ENCODE measurements at places on chromosomes 4 and X. TPM values are rescaled to one million over a fixed set of nuclear protein-coding genes. Genes with fewer than 3 reads are reported as not detected.

Gene ADGRG2
- 0.15 TPM for total RNA-seq

Gene ZAR1
- not detected for total RNA-seq

Gene SLBP
- 48.7 TPM for total RNA-seq

Gene GBA3
- not detected for total RNA-seq

GRCh38 chr4:41638203-41638602, 100.2 kb downstream of the LIMCH1 start:
- DNase-seq = no peak
- peaks cover 7% of the 10 kb centered on the region for H3K4me1 ChIP-seq
- H3K27me3 ChIP-seq = peaks cover 2% of the 10 kb centered on the region
- H3K27ac ChIP-seq = no peak overlapping the region
- H3K36me3 ChIP-seq = no peaks in the 10 kb centered on the region

GRCh38 chrX:107675823-107676555, 47.7 kb downstream of the PRPS1 start:
- H3K36me3 ChIP-seq = no peaks in the 10 kb centered on the region
- no peak for DNase-seq
- no peaks in the 10 kb centered on the region for H3K27me3 ChIP-seq
- peak overlapping the region; percentile 97 for H3K27ac ChIP-seq

DNA sequence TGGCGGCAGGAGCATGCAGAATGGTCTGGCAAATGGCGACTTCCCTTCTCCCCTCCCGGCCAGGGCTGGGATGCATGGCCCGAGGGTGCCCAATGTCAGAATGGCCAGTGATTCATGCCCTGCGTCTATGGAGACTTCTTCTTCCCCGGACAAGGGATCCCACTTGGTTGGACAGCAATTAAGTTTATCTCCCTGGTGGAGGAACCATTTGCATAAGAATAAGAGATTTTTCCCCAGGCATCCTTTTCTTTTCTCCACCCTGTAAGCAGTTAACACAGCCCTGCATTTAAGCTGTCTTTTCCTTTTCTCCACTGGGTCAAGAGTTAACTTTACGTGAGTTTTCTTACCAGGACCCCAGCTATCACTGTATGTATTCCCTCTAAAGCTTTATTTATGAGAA, 856.6 kb downstream of the GLUD2 start:
- DNase-seq = no peak
- H3K4me3 ChIP-seq = no peak overlapping the region
- H3K27me3 ChIP-seq = no peaks in the 10 kb centered on the region
- no peak overlapping the region for H3K27ac ChIP-seq
- no peaks in the 10 kb centered on the region for H3K4me1 ChIP-seq

GRCh38 chr4:106186201-106186600, 129.8 kb downstream of the TBCK start:
- no peak overlapping the region for H3K27ac ChIP-seq
- no peak for DNase-seq
- peaks cover 30% of the 10 kb centered on the region for H3K36me3 ChIP-seq
- H3K4me1 ChIP-seq = no peaks in the 10 kb centered on the region

- no peaks in the 10 kb centered on the region for H3K27me3 ChIP-seq
- DNase-seq = no peak
- peaks cover 80% of the 10 kb centered on the region for H3K4me1 ChIP-seq
- H3K36me3 ChIP-seq = no peaks in the 10 kb centered on the region
- H3K4me3 ChIP-seq = no peak overlapping the region
These were observed 64.1 kb upstream of the ATXN3L start for GRCh38 chrX:13383907-13384306.

DNA sequence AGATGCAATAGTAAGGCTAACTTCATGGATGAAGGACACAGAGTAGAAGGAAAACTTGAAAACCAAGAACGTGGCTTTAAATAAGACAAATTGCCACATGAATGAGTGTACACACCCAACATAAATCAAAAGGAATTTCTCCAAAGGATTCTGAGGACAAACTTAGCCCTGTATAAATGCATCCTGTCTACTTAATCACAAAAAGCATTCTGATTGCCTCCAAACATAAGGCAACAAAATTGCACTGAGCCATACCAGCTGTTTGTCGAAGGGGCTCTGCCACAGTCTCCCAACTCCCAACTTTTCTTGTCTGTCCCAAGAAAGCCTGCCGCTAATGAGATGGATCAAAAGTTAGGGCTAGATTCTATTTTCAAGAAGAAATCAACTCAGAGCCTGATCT, 194.3 kb downstream of the SOWAHB start:
- no peak overlapping the region for H3K4me3 ChIP-seq
- no peak for DNase-seq
- H3K36me3 ChIP-seq = peaks cover 2% of the 10 kb centered on the region
- no peaks in the 10 kb centered on the region for H3K27me3 ChIP-seq
- peak overlapping the region; percentile 83 for H3K27ac ChIP-seq

- no peaks in the 10 kb centered on the region for H3K27me3 ChIP-seq
- peak overlapping the region; percentile 2 for H3K27ac ChIP-seq
- H3K4me1 ChIP-seq = no peaks in the 10 kb centered on the region
- H3K4me3 ChIP-seq = no peak overlapping the region
These were observed 3.0 kb downstream of the GCNA start for GRCh38 chrX:71581210-71581609.

DNA sequence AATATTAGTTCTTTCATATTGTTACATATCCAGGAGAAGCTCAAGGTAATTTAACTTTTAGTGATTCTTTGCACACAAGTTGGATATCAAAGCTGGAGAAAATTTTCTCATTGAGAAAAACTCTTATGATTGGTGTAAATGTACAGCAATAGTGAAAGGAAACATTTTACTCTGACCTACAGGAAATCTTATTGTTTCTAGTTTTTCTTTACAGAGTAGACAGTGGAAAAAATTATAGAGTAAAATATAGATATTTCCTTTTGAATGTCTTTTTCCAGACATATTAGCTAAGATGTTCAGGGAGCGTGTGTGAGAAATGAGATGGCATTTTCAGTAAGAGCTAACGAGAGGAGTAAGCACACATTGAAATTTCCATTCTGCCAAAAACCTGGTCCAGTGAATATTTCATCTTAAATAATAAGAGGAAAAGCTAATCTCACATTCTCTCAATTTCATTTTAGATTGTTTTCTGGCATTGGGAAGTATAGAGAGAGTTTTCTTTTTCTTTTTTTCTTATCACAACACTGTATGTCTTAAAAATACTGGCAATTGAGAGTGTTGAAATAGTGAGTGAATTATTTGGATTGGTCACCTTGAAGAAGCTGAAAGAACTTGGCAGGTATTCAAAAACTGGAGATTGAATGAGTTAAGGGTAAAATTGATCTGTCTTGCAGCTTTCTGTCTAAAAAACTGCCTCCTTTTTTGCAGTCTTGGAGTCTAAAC, 15.6 kb upstream of the ATP8A1 start:
- H3K27ac ChIP-seq = no peak overlapping the region
- H3K4me3 ChIP-seq = no peak overlapping the region
- peaks cover 29% of the 10 kb centered on the region for H3K27me3 ChIP-seq
- H3K4me1 ChIP-seq = no peaks in the 10 kb centered on the region
- no peak for DNase-seq

- peaks cover 49% of the 10 kb centered on the region for H3K4me1 ChIP-seq
- H3K27me3 ChIP-seq = no peaks in the 10 kb centered on the region
- H3K36me3 ChIP-seq = peaks cover 4% of the 10 kb centered on the region
- no peak for DNase-seq
These were observed 170.2 kb downstream of the RAPGEF2 start for GRCh38 chr4:159273141-159273438.

DNA sequence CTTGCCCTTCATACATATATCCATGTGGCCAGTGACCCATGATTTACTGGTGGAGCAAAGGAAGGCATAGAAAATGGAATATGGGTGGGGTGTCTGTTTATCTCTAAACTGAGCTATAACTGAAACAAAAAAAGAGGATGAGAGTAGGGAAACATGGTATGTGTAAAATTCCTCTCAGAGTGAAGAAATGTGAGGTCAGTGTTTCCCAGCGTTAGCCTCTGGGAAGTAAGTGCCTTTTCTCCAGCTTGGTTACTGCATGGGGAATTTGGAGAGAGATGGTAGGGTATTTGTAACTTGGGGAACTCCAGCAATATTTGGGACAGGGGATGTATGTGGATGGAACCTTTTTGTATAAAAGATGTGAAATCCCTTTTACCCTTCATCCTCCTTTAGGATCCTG, 89.4 kb downstream of the AFF1 start:
- H3K4me1 ChIP-seq = peaks cover 42% of the 10 kb centered on the region
- no peak overlapping the region for H3K4me3 ChIP-seq
- DNase-seq = no peak
- no peaks in the 10 kb centered on the region for H3K36me3 ChIP-seq
- H3K27me3 ChIP-seq = no peaks in the 10 kb centered on the region

GRCh38 chr4:105196523-105197145, 50.0 kb downstream of the TET2 start:
- H3K4me3 ChIP-seq = no peak overlapping the region
- peaks cover 73% of the 10 kb centered on the region for H3K4me1 ChIP-seq
- DNase-seq = no peak

GRCh38 chrX:45762699-45763647, 562.3 kb upstream of the DIPK2B start:
- peaks cover 2% of the 10 kb centered on the region for H3K36me3 ChIP-seq
- H3K27me3 ChIP-seq = no peaks in the 10 kb centered on the region
- H3K4me3 ChIP-seq = no peak overlapping the region
- peaks cover 59% of the 10 kb centered on the region for H3K4me1 ChIP-seq
- no peak overlapping the region for H3K27ac ChIP-seq
- no peak for DNase-seq

DNA sequence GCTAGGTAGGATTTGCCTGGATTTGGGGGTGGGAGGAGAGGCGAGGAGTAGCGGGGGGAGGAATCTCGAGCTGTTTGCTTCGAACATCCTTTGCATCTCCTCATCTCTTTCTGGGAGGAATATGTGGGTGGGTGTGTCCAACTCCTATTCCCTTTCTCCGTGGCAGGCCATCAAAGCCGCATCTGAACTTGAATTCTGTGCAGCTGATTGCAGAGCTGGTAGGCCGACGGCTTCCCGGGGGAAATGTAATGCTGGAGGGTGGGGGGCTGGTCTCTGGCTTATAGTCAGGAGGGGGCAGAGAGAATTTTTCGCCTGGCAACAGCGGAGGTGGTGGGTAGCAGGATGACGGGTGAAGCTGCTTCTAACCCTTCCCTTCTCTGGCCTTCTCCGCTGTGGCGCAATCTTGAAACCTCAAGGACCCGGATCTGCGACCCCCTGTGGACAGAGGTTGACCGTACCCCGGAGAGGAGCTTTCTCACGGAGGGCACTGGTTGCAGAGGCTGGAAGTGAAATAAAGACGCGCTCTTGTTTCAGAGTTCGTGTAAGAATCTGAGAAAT, 628 bp downstream of the ZCCHC12 start:
- H3K4me3 ChIP-seq = peak overlapping the region; percentile 69
- H3K36me3 ChIP-seq = no peaks in the 10 kb centered on the region
- H3K27ac ChIP-seq = no peak overlapping the region
- no peak for DNase-seq

DNA sequence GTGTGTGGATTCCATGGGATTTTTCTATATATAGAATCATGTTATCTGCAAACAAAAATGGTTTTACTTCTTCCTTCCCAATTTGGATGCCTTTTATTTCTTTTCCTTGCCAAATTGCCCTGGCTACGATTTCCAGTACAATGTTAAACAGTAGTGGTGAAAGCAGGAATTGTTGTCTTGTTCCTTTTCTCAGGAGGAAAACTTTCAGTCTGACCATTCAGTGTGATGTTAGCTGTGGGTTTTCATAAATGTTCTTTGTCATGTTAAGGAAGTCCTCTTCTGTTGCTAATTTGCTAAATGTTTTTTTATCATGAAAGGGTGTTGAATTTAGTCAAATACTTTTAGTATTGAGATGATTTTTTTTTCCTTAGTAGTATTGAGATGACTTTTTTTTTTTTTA, 10.9 kb downstream of the SAP30 start:
- DNase-seq = no peak
- H3K27me3 ChIP-seq = no peaks in the 10 kb centered on the region
- H3K4me3 ChIP-seq = no peak overlapping the region
- peak overlapping the region; percentile 73 for H3K27ac ChIP-seq
- peaks cover 2% of the 10 kb centered on the region for H3K36me3 ChIP-seq

- H3K4me1 ChIP-seq = no peaks in the 10 kb centered on the region
- no peaks in the 10 kb centered on the region for H3K36me3 ChIP-seq
- no peak overlapping the region for H3K27ac ChIP-seq
- no peak for DNase-seq
These were observed 353.1 kb upstream of the NR3C2 start for GRCh38 chr4:148795156-148795864.

DNA sequence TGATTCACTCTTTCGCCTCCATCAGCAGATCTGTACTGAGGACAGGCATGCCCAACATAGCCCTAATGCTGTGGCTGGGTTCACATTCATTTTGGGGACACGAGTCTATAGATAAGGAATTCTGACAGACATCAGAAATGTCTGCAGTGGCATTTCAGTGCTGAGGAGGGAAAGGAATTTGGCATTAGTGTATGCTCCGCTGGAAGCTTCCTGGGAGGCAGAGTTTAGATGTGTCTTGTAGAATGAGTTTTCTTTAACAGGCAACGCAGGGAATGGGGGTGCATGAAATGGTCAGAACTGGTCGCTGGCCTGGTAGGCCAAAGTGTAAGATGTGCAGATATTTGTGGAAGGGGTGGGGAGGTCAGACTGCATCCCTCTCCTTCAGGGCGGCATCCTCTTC, 43.5 kb upstream of the ZNF518B start:
- H3K4me3 ChIP-seq = no peak overlapping the region
- no peaks in the 10 kb centered on the region for H3K36me3 ChIP-seq
- H3K27ac ChIP-seq = no peak overlapping the region
- no peaks in the 10 kb centered on the region for H3K27me3 ChIP-seq

DNA sequence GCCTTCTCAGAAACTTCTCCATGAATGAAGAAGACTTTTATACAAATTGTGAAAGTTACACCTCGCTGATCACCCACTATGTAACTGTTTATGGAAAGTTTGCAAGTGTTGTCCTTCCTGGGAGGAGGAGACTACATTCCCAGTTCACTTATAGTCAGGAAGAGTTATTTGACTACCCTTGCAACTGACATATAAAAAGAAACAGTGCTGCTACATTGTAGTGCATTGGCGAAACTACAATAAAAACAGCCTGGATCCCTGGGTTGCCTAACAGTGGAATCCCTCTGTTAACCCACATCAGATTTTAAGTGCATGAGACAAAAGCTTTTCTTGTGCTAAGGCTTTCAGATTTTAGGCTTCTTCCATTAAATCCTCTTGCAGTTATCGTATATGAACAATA, 30.4 kb downstream of the MAGEB10 start:
- H3K27ac ChIP-seq = no peak overlapping the region
- no peak for DNase-seq
- no peaks in the 10 kb centered on the region for H3K36me3 ChIP-seq

DNA sequence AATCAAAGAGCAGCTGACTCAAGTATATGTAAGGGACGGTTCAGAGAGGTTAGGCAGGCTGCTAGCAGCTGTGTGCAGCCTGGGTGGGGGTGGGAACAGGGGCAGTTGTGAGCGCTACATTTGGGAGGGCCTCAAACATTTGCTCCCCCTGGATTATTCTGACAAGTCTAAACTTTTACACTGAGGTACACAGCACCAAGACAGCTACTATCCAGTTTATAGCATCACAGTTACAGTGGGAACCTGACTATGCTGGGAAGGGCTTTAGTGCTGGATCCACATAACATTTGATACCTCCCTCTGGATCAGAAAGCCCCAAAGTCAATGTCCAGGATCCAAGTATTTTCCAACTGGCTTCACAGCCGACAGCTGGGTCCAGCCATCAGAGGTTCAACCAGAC, 55.8 kb upstream of the GIMD1 start:
- H3K36me3 ChIP-seq = no peaks in the 10 kb centered on the region
- no peaks in the 10 kb centered on the region for H3K27me3 ChIP-seq
- DNase-seq = no peak

- H3K4me1 ChIP-seq = no peaks in the 10 kb centered on the region
- H3K36me3 ChIP-seq = peaks cover 1% of the 10 kb centered on the region
- H3K27me3 ChIP-seq = peaks cover 4% of the 10 kb centered on the region
- DNase-seq = no peak
These were observed 111.6 kb downstream of the MAGEB17 start for GRCh38 chrX:16278927-16279326.
